WTC11 (cell line): ENCODE measurements at places on chromosomes 2 and 18.

DNA sequence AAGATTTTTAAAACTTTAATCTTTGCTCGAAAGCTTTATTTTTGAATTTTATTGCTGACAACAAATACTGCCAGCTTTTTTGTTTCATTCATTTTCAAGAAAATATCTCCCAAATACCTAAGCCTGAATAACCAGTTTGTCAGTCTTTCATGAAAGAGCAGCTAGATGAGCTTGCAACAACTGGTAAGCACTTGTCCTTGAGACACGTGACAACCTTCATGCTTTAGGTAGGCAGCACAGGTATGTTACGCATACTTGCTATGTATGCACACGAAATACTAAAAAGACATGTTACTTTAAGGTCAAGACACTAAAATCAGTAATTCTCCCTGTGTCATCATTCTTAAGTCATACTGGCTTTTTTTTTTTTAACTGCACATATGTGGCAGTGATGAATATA lies 12.3 kb downstream of the CEBPZ start:
- no peak overlapping the region for H3K4me3 ChIP-seq
- peaks cover 19% of the 10 kb centered on the region for H3K4me1 ChIP-seq
- H3K27ac ChIP-seq = peak overlapping the region; percentile 33
- peaks cover 91% of the 10 kb centered on the region for H3K36me3 ChIP-seq
- no peak for DNase-seq

GRCh38 chr18:47577520-47577919 lies 326.1 kb upstream of the SKOR2 start:
- peaks cover 7% of the 10 kb centered on the region; the same call in 1 of the 2 replicates for H3K27me3 ChIP-seq
- H3K4me3 ChIP-seq = no peak overlapping the region
- DNase-seq = no peak
- H3K27ac ChIP-seq = no peak overlapping the region
- H3K36me3 ChIP-seq = no peaks in the 10 kb centered on the region

DNA sequence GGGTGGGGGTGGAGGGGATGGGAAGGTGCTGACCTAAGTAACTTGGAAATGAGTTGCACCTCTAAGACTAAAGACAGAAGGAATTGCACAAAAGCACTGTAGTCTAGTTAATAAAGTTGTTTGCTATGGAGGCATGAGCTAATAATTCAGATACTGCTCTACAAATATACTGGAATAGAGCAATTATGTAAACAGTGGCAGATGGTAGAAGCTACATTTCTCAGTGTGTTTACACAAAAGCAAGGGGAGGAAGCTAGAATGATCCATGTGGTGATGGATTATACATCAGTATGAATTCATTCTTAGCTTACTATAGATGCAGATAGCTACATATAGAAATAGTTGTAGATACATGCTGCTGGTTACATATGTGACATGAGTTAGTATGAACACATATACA lies 27.6 kb upstream of the UBE2F start:
- no peak overlapping the region for H3K4me3 ChIP-seq
- peaks cover 20% of the 10 kb centered on the region for H3K4me1 ChIP-seq
- peaks cover 4% of the 10 kb centered on the region for H3K36me3 ChIP-seq
- peaks cover under 1% of the 10 kb centered on the region; the same call in 1 of the 2 replicates for H3K27me3 ChIP-seq
- peak overlapping the region; percentile 41 for H3K27ac ChIP-seq
- no peak for DNase-seq

DNA sequence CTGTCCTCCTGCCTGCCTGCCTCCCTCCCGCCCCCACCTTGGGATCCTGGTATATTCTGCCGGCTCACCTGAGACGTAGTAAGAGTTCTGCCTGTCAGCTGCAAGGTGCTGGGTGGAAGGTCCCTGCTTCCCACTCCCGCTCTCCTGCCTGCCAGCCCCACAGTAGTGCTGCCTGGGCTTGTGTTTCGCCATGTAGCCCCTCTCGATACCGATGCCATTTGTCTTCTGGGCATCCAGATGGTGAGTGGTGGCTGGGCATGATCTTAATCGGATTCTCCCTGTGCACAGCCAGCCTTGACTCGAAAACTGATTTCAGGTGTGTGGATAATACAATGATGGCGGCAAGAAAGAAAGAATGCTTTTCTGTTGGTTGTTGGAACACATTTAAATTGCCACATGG lies 184.9 kb downstream of the AGAP1 start:
- peak overlapping the region; percentile 61; the same call in 1 of the 2 replicates for H3K27ac ChIP-seq
- H3K27me3 ChIP-seq = no peaks in the 10 kb centered on the region
- DNase-seq = no peak
- H3K4me3 ChIP-seq = no peak overlapping the region
